Calu3 (cell line): ENCODE measurements at places on chromosomes 12 and 14.

GRCh38 chr12:121132601-121133481, at the start of gene P2RX7:
Gene P2RX7, plus strand, starts transcription at chr12:121132876. Its CDS starts 95 bp downstream, at chr12:121132971.
- DNase-seq = peak; percentile 69

DNA sequence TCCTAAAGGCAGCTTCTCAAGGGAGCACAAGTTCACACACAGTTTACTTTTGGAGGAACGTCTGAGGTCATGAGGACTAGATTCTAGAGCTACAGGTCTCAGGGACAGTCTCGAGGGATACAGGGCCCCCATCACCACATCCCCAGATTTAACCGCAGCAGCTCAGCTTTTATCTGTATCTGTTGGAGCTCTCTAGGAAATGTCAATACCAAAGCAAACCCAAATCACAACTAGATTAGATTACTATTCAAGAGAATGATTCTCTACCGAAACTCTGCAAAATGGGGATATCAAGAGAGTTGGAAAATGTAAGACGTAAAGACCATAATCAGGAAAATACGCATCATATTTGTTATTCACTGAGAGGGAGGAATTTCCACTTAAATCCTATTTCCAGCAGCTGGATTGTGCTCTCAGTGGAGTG, 4.0 kb upstream of the MYRFL start:
- no peak for DNase-seq

- no peak for DNase-seq
Observed at GRCh38 chr14:77309131-77309530, 11.6 kb downstream of the POMT2 start.

- DNase-seq = no peak
Observed at GRCh38 chr14:51157012-51157411, 62.1 kb upstream of the TRIM9 start.

- DNase-seq = no peak
Observed at GRCh38 chr14:51424561-51425251, 184.7 kb downstream of the TMX1 start.

DNA sequence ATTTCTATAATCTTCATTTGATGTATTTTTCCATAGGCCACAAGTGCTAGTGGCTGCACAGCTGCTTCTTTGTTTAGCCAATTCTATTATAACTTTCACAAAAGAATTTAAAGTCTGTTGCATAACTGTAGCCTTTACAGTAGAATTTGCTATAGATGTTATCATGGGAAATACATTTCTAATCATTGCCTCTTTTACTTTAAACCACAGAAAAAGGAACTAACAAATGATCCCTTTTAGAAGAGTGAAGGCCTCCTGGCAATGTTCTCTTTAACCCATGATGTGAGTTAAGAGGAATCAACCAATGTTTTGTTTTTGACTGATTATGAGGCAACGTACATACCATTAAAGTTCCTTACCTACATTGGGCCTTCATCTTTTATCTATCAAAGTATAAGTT, 68.8 kb downstream of the RPL10L start:
- DNase-seq = no peak

DNA sequence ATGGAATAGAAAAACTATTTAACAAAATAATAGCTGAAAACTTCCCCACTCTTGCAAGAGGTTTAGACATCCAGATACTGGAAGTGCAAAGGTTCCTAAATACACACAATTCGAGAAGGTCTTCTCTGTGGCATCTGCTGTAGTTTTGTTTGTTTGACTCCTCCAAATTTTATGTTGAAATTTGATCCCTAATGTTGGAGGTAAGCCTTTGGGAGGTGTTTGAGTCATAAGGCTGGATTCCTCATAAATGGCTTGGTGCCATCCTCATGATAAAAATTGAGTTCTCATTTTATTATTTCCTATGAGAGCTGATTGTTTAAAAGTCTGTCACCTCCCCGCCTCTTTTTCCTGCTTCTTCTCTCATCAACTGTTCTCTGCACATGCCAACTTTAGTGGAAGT, 182.7 kb downstream of the MYRFL start:
- no peak for DNase-seq

GRCh38 chr12:4796216-4796615, 76.0 kb downstream of the GALNT8 start:
- DNase-seq = no peak

- no peak for DNase-seq
Observed at GRCh38 chr12:53955036-53955775, 503 bp downstream of the HOXC12 start.

GRCh38 chr14:79093531-79093930, 923.4 kb downstream of the NRXN3 start:
- DNase-seq = no peak

DNA sequence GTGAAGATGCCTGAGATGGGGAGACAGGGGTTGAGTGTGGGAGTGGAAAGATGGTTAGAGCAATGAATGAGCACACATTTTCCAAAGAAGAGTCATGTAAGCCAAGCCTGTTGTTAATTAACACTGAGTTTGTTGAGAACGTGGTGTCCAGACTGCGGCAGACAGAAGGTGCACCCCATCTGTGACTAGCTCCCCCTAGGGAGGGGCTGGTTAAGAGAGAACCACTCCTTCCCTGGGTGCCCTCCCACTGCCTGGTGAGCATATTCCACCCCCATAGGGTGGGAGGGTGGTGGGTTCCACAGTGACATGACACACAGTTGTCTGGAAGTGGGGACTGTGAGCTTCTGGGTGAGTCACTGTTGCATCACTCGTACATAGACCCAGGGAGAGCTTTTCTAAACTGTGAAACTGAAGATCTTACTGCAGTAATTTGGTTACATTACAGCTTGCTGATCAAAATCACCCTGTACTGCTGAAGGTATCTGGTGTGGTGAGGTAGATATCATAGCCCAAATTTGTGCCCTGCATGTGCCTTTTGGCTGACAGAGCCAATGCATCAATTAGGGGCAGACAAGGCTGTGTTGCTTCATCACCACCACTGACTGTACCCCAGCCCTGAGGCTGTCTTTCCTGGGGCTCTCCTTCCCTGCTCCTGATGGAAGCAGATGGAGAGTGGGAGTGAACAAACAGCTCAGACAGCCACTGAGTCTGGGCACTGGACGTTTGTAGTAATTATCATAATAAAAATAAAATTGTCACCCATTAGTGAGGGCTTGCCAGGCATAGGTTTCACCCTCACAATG, 150.9 kb downstream of the EMP1 start:
- peak; percentile 46 for DNase-seq

GRCh38 chr12:24752763-24753462, 196.0 kb downstream of the BCAT1 start:
- no peak for DNase-seq
